Melanocyte of skin (primary cell): ENCODE measurements at places on chromosomes 11 and 22. TPM values are rescaled to one million over a fixed set of nuclear protein-coding genes. Genes with fewer than 3 reads are reported as not detected.

GGTLC2 gene
- not detected in 2 replicates for total RNA-seq

OR5P2 gene
- total RNA-seq, result not detected in 2 replicates

CNTN5 gene
- total RNA-seq, result not detected in 2 replicates

SPINDOC gene
- total RNA-seq, result 20.0 and 23.1 TPM in 2 replicates

PARVG gene
- total RNA-seq, result 0.15 TPM in 1 of 2 replicates, not detected in the other

UPB1 gene
- not detected in 2 replicates for total RNA-seq

KCNJ1 gene
- total RNA-seq, result under 0.01 TPM in 1 of 2 replicates, not detected in the other

GGTLC3 gene
- total RNA-seq, result not detected in 2 replicates

ARHGAP42 gene
- 18.9 and 32.0 TPM in 2 replicates for total RNA-seq

PATE2 gene
- 0.36 and 0.69 TPM in 2 replicates for total RNA-seq

MMP1 gene
- total RNA-seq, result 2.0 and 114 TPM in 2 replicates

PITPNM1 gene
- 13.9 and 14.0 TPM in 2 replicates for total RNA-seq

PNPLA3 gene
- 17.2 and 32.3 TPM in 2 replicates for total RNA-seq

OR52H1 gene
- not detected in 2 replicates for total RNA-seq

TP53I11 gene
- total RNA-seq, result 6.8 and 7.7 TPM in 2 replicates

INPPL1 gene
- total RNA-seq, result 74.3 and 85.4 TPM in 2 replicates

CECR2 gene
- 2.0 and 3.7 TPM in 2 replicates for total RNA-seq

KRTAP5-1 gene
- not detected in 2 replicates for total RNA-seq

BAIAP2L2 gene
- 21.3 and 28.0 TPM in 2 replicates for total RNA-seq

PNPLA5 gene
- total RNA-seq, result not detected in 2 replicates

RASSF10 gene
- total RNA-seq, result under 0.01 TPM in 1 of 2 replicates, not detected in the other

OR5A1 gene
- total RNA-seq, result not detected in 2 replicates

SCUBE1 gene
- total RNA-seq, result under 0.01 TPM in 1 of 2 replicates, not detected in the other

CALCA gene
- total RNA-seq, result not detected in 2 replicates

TRIM21 gene
- total RNA-seq, result 33.4 and 57.5 TPM in 2 replicates

ENTHD1 gene
- total RNA-seq, result 26.2 and 41.8 TPM in 2 replicates

CNTF gene
- total RNA-seq, result 2.1 and 3.3 TPM in 2 replicates

BACE1 gene
- total RNA-seq, result 17.3 and 19.3 TPM in 2 replicates

TRIM48 gene
- total RNA-seq, result not detected in 2 replicates

MIOX gene
- total RNA-seq, result not detected in 2 replicates

PLET1 gene
- not detected in 2 replicates for total RNA-seq

ZNRF3 gene
- 3.8 and 6.2 TPM in 2 replicates for total RNA-seq

FAM180B gene
- total RNA-seq, result under 0.01 TPM in 1 of 2 replicates, not detected in the other

OR52A1 gene
- total RNA-seq, result not detected in 2 replicates

HINFP gene
- total RNA-seq, result 20.0 and 22.5 TPM in 2 replicates

DUSP8 gene
- total RNA-seq, result 0.15 and 0.67 TPM in 2 replicates

OR51B6 gene
- total RNA-seq, result not detected in 2 replicates

MSANTD4 gene
- total RNA-seq, result 17.6 and 34.9 TPM in 2 replicates

SULT4A1 gene
- total RNA-seq, result not detected in 2 replicates

CRACR2B gene
- total RNA-seq, result 0.67 TPM in 1 of 2 replicates, not detected in the other

ADAMTS8 gene
- under 0.01 TPM in 1 of 2 replicates, not detected in the other for total RNA-seq

KRTAP5-9 gene
- not detected in 2 replicates for total RNA-seq
